RCC 7860 (cell line): ENCODE measurements at places on chromosomes 3 and 15.
A peak's percentile ranks its signal among the peaks of the same experiment; 100 is the strongest.

DNA sequence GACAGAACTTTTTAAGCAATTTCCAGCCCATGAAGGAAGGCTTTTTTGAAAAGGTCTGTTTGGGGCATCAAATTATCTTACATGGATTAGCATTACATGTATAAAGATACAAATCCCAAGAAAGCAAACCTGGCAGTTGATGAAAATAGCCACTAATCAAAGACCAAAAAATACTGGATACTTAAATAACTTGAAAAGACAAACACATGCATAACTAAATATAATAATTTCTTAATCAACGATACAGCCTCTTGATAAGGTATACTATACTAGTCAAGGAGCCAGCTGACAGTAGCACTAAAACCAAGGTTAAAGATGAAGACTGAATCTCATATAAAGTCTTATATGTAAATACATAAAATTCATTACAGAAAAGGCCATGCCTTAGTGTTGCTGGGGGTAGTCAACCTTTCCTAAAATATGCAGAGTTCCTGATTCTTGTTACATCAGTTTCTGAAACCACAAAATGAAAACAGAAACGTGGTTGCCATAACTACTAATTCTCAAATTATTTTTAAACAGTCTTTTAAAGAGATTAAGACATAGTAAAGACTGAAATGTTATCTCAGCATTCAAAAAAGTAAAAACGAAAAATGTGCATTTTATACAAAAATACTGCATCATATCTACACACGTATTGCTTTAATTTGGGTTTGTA is 2.0 kb downstream of the ANKRD28 start:
- peak; percentile 66 for DNase-seq

- peak; percentile 49 for DNase-seq
Observed at GRCh38 chr3:38327335-38328009, 19.1 kb upstream of the XYLB start.

DNA sequence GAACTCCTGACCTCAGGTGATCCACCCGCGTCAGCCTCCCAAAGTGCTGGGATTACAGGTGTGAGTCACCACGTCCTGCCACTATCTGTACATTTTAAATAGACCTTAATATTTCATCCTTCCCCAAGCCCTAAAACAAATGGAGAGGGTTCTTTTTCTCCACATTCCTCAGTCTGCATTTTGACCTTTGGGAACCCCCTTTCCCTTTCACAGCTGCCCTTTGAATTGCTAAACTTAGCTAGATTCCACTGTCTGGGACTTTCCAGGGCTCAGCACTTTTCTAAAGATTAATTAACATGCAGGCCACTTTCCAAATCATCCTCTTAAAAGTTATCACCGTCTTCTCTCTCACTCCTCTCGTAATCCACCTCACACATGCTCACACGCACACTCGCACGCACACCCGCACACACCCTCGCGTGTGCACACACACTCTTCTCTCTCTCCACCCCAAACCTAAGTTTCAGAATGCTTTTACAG is 124.2 kb downstream of the TMCO5A start:
- no peak for DNase-seq

DNA sequence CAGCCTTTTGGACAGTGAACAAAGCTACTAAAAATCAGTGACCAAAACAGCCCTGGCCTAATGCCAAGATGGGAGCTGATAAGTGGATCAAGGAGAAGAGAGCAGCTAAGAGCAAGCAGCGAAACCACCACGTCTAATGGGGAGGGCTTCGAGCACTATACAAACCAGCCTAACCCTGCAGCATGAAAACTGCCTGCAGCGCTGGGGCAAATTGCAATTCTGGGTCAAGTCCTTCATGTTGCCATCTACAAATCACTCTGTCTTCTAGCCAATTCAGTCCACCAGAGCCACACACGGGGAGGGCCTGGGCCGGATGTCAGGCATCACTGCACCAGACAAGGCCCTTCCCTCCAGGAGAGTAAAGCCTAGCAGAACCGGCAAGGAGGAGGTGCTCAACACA is 30.5 kb upstream of the SPATA12 start:
- DNase-seq: peak; percentile 53

GRCh38 chr3:12393894-12394293 is 90.4 kb upstream of the TSEN2 start:
- DNase-seq: no peak

- DNase-seq: no peak
Observed at GRCh38 chr15:87608238-87609028, 648.1 kb downstream of the NTRK3 start.

- DNase-seq: no peak
Observed at GRCh38 chr3:51819709-51820406, 40.8 kb upstream of the IQCF6 start.

- no peak for DNase-seq
Observed at GRCh38 chr3:8888301-8888915, 74.9 kb downstream of the RAD18 start.
